Kidney tubule cell (primary cell): ENCODE measurements at places on chromosomes 16 and 17.

DNA sequence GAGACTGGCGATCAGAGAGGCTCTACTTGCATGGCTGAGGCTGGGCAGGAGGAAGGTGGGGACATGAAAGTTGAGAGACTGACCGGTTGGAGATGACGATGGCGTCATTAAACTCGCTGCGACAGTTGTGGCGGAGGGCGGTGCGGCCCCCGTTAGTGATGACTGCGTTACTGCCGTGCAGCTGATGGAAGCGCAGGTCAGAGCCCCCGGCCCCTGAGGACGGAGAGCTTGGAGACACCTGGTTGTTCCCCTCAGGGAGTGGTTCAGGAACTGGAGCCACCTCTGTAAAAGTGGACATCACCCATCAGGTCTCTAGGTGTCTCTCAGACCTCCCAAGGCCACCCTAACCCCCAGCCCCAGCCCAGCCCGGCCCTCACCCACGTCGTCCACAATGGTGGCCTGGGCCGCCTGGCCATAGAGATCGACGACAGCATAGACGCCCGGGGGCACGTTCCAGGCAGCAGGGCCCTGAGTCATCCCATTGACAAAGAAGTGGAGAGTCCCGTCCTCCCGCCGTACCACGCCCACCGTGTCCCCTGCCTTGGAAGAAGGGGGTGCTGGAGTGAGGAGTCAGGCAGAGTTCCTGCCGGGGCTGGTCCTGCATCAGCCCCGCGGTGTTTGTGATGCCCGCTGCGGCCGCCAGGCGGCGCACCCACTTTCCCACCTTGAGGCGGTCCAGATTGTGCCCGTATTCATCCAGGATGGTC, 5.3 kb downstream of the NEURL4 start:
- DNase-seq, result no peak

GRCh38 chr16:66254751-66255150, 111.7 kb upstream of the CDH5 start:
- no peak for DNase-seq

- DNase-seq, result no peak
These were observed 141.8 kb downstream of the CMIP start for GRCh38 chr16:81586417-81586816.

GRCh38 chr17:43442711-43443110, 41.1 kb upstream of the DHX8 start:
- peak; percentile 65 for DNase-seq

- DNase-seq, result peak; percentile 60
These were observed 55.3 kb downstream of the CLUH start for GRCh38 chr17:2656283-2656682.

DNA sequence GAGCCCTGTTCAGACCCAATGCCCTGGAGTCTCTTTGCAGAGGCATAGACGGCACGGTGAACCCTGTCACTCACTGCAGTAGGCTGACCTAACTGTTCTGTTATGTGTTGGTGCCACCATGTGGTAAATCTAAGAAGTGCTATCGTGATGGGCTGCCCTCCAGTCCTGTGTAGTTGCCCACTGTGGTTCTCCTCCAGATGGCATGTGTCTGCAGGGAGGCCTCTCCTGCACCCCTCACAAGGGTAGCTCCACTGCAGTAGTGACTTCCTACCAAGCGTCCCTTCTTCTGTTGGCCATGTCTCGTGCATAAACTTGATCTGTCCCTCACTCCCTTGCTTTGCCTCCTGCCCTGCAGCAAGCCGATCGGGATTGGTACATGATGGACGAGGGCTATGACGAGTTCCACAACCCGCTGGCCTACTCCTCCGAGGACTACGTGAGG, 5.8 kb downstream of the DHX38 start:
- DNase-seq, result peak; percentile 69

GRCh38 chr16:85754413-85754812, 3.5 kb upstream of the C16orf74 start:
- DNase-seq, result no peak

GRCh38 chr17:50311112-50311460, 34.8 kb upstream of the XYLT2 start:
- DNase-seq, result no peak

DNA sequence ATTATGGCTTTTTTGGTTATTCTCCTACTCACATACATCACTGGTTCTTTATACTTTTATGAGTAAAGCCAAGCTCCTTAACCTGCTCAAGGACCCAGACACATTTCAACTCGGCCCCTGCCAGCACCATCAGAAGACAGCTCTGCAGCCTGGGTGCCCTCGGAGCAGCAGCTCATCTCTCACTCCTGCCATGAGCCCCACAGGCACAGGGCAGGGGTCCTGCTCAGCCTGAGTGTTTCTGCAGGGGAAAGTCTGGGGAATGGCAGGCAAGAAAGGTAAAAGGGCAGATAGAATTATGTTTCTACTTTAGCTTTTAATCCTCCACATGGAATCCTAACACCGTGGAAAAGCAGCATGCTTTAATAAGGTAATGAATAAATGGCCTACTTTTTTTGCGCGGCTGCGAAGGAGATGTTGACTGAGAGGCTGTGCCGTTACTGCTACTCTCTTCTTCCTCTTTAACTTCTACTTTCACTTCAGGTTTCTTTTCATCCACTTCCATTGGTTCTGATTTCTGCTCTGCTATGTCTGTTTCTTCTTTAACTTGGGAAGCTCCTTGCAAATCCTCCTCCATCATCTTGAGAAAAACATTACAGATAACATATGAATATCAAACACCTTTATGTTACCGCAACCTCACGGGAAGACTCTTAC, 50.1 kb upstream of the TRAP1 start:
- DNase-seq, result no peak

DNA sequence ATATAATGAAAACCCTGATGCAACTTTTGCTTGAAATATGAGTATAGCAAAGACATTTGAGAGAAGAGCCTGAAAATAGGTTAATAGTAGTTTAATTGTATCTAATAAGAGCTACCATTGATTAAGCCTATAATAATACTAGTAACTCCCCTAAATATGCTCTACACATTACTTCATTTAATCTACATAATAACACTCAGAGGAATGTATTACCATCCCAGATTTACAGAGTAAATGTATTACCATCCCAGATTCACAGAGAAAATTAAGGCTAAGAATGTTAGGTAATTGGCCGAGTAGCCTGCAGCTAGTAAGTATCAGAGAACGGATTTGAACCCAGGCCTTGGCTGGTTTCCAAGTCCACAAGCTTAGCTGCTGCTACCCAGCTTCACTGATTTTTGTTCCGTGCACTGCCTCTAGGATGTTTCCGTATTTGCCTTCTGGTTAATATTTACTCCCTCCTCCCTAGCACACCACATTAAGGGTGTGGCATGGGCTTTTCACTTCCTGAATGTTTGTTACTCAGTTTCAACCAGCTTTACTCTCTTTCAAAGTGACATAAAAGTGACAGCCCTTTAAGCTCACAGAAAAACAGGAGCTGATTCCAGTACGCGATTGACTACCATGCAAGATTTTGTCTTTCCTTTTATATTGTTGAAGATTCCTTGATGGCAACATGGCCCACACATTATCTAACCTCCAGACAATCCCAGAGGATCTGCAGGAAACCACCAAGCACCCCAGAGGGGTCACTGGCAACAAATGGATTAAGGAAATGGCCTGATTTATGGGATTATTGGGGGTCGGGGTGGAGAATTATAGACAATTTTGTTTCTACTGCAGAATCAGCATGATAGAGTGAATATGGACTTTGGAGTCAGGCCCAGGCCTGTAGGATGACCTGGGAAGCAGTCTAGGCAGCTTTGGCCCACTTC, 26.7 kb upstream of the TOX3 start:
- DNase-seq, result peak; percentile 89

DNA sequence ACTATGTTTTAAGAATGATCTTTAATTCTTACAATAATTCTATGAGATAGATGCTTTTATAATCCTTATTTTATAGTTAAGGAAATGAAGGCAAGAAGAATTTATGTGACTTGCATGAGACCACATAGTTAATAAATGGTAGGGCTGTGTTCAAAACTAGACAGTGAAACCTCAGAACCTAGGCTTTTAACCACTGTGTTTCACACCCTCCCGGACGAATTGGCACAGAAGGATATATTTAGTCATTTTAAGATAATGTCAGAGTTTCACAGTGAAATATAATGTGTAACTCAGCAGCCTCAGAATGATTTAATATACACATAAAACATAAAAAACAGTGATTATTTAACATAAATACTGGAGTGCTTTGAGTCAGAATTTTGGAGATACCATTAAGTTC, 57.0 kb downstream of the NSRP1 start:
- DNase-seq, result peak; percentile 63

DNA sequence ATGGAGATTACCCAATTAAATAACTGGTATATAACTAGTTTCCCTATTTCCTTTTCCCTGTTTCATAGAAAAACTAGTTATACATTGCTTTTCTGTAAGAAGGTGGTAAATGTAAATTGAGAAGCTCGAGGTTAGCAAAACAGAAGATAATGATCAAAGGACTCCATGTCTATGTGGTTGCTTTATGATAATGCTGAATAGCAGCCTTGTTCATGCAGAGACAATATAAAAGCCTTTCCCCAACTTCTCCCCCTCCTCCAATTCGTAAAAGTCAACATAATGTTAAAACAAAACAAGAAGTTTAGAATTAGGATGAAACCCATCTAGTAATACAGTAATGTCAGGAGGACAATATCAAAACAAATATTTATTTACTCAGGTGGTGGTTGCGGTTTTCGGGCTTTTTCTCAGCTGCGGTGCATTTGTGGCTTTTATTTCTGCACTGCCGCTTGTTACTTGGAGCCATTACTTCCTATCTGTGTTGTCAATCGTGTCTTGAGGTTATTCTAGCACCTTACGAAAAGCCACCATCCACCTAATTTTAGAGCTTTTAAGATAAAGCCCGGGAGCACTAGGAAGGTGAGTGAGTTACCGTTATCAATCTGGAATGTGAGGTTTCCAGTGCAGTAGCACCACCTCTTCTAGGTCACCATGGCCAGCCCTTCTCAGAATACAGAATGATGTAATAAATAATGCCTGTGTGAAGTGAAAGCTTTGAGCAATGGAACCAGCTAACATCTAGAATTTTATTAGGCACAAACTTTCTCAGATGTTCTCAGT, 297.5 kb downstream of the CDH13 start:
- no peak for DNase-seq

GRCh38 chr17:7191571-7192270, 12.6 kb upstream of the ASGR1 start:
- DNase-seq, result peak; percentile 10

DNA sequence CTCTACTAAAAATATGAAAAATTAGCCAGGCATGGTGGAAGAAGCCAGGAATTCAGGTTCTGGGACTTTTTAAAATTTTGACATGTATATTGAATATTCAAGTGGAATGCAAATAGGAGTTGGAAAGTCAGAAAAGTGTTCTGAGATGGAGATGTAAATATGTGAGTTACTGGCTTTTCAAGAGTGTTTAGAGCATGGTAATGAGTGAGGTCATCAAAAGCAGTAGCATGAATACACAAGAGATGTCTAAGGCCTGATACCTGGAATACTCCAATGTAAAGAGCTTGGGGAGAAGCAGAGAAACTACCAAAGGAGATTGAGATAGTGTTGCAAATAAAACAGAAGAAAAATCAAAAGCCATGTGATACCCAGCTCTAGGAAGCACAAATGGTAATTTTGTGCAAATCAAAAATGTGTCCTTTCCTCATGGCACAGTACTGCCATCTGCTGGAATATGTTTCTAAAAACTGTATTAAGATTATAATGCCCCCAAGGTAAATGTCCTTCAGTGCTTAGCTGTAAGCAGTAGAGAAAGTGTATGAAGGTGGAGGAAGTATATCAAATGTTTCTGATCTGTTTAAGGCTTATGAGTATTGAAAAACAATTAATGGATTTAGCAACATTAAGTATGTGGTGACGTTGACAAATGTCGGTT, 908.4 kb downstream of the KCNJ18 start:
- DNase-seq, result peak; percentile 32
